ENCODE measurements at places on chromosomes 2 and 18.

DNA sequence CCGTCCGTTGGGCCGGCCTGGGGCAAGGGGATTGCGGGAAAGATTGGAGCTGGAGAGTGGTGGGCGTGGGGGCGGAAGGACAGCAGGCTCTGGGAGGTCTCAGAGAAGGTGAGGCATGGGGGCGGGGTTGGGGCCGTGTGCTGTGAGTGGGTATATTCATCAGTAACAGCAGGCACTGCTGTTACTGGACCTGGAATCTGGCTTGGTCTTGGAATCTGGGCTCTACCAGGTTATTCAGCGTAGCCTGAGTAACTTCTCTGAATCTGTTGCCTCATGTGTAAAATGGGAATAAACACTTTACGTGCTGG lies 435 bp downstream of the RNF181 start:
- no peak for DNase-seq

DNA sequence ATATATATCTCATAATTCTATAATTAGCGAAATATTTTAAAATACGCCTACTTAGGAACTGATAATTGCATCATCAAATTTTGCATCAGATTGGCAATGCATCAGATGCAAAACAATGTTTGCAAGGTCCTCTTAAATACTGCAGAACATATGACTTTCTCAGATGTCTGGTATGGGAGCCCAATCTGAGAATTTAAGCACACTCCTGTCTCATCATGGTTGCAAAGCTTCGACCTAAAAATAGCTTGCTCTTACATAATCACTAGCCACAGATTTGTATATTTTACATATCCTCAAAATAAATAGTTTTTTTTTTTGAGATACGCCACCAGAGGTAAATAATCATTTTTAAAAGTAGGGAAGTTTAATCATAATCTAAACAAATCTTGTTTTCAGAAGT lies 123.2 kb downstream of the CABYR start:
- DNase-seq: no peak

- DNase-seq: no peak
Measured at GRCh38 chr2:197273485-197273884, 37.1 kb downstream of the ANKRD44 start.

DNA sequence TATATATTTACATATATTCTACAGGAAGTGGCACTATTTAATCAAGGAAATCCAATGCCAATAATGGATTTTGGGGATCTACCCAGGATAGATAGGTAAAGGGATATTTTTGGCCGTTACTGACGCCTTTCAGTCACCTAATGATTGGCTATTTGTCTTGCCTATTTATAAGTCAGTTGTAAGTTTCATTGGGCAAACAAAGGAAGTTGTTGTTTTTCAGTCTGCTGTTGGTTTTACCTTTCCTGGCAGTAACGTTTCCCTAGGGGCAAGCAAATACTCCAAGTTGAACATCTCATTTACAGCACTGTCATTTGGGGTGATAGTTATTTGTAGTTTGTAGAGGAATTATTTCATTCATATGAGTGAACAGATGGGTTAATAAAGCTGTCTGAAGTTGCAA lies 17.0 kb upstream of the LANCL1 start:
- no peak for DNase-seq

GRCh38 chr18:59646228-59646962 lies 50.8 kb downstream of the CCBE1 start:
- DNase-seq: no peak

GRCh38 chr2:152320814-152321213 lies 14.2 kb upstream of the FMNL2 start:
- DNase-seq: no peak

- DNase-seq: no peak
Measured at GRCh38 chr2:23516520-23517256, 131.7 kb downstream of the KLHL29 start.

GRCh38 chr2:86243950-86244733 lies 44.9 kb downstream of the MRPL35 start:
- no peak for DNase-seq

- DNase-seq: no peak
Measured at GRCh38 chr2:181954538-181954883, 31.1 kb upstream of the PPP1R1C start.

- DNase-seq: no peak
Measured at GRCh38 chr2:226671141-226671676, 128.4 kb downstream of the IRS1 start.

Measured in stimulated activated CD4-positive, alpha-beta T cell treated with anti-CD3 and anti-CD28 coated beads, Interleukin-15, amount 100 ng/mL, for 48 hours (primary cell).